ENCODE measurements at places on chromosomes 7 and 10.

DNA sequence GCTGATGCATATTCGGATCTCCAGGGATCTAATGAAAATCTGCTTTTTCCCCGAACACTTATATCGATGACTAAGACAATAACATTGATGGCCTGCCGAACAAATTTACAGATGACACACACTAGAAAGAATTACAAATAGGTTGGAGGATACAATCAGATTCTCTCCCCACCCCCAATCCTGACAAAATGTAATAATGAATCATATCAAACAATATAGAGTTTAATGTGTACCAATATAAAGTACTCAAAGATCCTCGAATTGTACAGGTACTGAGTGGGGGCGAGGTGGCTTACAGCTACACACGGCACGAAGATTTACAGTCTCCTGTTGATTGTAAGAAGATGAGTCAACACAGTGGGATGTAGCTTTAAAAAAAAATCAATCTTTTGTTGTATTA lies 182.7 kb upstream of the MKLN1 start:
- DNase-seq: no peak

DNA sequence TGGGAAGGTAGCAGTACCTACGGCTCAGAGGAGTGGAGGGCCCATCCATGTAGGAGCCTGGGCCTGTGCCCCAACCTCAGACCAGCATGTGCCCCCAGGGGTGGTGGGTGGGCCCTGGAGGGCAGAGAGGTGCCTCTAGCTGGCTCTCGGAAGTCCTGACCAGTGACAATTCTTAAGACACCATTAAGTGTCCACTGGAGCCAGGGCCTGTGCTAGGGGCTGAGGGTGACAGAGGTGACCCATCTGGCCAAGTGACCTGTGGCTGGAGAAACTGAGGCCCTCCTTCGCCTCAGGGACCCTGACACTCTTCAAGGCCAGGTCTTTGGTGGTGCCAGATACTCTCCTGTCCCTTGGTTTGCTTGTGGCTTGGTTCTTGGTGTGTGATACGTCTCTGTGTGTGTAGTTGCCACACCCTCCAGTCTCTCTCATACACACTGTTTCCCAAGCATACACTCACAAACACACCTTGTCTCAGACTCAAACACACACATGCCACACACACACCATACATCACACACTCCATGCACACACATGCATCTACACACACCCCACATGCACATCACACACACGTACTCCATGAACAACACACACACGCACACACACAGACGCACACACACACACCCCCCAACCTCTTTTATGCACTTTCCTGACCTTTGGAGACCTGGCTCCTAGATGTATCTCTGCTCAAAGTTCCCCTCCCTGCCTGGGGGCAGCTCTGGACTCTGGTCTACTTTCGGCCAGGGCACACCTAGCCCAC lies 897 bp upstream of the RAMP3 start:
- DNase-seq: no peak

DNA sequence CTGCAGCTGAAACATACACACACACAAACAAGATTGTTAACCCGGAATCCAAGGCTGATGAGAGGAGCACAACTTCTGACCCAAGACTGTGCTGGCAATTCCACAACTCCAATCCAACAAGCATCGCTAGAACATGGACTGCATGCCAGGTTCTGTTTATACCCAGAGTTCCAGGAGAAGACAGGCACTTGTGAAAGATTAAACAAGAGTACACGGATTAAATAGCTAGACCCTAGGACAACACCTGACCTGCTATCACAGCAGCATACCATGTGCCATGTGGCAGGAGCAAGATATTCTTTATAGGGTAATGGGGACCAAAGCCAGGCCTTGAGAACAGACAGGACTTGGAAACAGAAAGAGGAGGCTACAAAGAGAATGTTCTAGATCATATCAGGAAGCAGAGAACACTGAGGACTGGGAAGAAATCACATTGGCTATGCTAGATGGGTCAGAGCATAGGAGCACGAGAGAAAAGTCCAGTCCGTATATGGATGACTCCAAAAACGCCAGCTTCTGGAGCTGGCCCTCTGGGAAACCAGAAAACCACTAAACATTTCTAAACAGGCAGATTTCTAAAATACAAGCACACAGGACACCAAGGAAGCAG lies 83.7 kb upstream of the ATP6V0A4 start:
- no peak for DNase-seq

- DNase-seq: no peak
Measured at GRCh38 chr7:13050703-13051102, 363.3 kb downstream of the ARL4A start.

DNA sequence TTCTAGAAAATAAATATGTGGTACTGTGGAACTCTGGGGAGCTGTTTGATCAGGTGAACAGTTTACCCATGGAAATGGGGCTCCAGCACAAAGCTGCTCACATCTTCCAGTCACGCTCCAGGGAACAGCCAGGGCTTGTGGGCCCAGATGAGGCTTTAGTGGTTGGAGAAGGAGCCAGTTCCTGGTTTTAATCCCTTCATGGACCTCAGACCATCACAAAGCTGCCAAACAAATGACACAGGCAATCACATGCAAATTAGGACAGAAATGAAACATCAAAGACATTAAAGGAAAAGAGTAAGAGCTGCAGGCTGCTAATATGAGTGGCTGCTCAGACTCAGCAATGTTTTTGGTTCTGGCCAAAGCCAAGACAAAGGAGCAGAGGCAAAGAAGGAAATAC lies 2.2 kb upstream of the ATP6V0E2 start:
- DNase-seq: no peak

- DNase-seq: peak; percentile 92
Measured at GRCh38 chr10:72097448-72098300, 9.3 kb upstream of the SPOCK2 start.

DNA sequence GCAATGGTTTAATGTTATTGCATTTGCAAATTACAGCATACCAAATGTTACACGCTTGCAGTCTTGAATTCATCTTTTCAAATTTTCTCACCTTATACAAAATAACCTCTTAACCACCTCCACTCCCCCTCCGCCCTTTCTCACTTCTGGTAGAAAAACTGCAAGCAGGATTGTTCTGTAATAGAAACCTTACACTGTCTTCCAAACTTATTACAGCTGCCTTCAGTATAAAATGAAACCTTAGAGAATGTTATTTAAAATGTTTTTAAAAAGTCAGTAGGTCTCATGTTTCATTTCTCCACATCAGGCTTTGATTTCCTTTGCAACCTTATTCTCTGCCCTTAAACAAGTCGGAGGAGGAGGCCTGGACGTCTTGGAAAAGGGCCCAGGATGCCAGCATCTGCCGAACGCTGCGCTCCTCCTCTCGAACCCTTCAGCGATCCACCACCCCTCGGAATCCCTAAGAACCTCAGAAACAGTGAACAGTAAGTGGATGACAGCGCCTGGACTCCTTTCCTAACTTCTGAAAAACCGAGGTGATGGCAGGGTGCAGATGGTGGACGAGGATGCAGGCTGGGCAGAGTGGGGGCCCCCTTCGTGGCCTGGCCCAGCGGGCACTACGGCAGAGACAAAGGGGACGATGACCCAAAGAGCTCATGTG lies 74.0 kb downstream of the FGFR2 start:
- no peak for DNase-seq

- no peak for DNase-seq
Measured at GRCh38 chr10:33776419-33777070, 442.1 kb upstream of the NRP1 start.

DNA sequence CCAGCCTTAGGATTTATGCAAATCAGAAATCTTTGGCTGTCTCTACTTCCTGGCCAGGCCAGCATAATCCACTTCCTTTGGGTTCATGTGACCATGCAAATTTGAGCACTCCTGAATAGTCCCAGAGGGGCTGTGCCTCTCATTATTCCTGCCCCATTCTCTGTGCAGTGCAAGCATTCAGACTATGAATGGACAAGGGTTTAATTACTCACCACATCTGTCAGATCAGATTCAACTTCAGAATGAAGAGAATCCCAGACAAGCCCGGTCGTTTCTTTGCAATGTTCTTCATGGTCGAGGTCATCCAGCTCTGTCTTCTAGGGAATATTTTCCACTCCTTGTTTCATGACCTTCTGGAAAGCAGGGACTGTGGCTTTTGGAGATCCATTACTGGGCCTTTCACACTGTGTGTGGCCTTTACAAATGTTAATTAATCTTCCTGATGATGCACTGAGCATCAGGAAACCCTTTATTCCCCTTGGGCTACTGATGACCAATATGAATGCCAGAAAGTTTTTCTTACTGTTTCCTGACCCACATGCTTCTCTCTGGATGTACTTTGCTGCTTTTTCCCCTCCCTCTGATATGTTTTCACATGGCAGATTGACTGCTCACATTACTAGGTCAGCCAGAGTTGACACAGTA lies 217.6 kb upstream of the TCF7L2 start:
- peak; percentile 1 for DNase-seq

DNA sequence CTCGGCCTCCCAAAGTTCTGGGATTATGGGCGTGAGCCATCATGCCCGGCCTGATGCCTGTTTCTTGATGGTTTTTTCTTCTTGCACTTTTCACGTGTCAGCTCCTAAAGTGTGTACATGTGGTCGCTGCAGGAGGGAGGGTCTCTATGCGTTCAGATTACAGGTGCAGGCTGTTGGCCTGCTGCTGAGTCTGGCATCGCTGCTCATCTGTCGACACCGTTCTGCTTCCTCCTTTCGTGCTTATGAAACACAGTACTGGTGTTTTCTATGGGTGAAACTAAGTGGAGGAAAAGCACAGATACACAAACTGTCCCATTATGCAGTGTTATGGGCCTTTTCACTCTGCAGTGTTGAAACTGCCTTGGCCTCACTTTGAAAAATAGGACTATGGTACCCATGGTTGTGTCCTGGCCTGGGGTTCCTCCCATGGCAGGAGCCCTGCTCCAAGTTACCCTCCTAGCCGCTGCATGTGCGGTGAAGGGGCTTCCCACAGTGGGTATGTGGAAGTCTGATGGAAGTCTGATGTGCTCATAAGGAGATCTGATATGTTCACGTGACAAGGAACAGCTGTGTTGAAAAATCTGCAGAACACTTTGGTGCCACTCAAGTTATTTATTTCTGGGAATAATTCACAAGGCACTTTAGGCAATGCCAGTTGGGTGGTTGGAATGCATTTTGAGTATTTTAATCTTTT lies 23.5 kb downstream of the OGDH start:
- DNase-seq: no peak
